Ovary (tissue), 10 donors: ENCODE measurements at places on chromosomes 2 and 18. TPM values are rescaled to one million over a fixed set of nuclear protein-coding genes. Genes with fewer than 3 reads are reported as not detected.

The ZAP70 gene
- 1.2 TPM for polyA plus RNA-seq

The ITGB6 gene
- not detected for polyA plus RNA-seq

The XDH gene
- not detected for polyA plus RNA-seq

The RAPGEF4 gene
- 9.9 TPM for polyA plus RNA-seq

The CDCA7 gene
- 2.5 TPM for polyA plus RNA-seq
